RPMI8226 (cell line): ENCODE measurements at places on chromosomes 5 and 9.

- no peak for DNase-seq
Observed at GRCh38 chr5:179241175-179241574, 104.1 kb downstream of the ADAMTS2 start.

- DNase-seq = no peak
Observed at GRCh38 chr9:86531971-86532640, 177.9 kb upstream of the TUT7 start.

DNA sequence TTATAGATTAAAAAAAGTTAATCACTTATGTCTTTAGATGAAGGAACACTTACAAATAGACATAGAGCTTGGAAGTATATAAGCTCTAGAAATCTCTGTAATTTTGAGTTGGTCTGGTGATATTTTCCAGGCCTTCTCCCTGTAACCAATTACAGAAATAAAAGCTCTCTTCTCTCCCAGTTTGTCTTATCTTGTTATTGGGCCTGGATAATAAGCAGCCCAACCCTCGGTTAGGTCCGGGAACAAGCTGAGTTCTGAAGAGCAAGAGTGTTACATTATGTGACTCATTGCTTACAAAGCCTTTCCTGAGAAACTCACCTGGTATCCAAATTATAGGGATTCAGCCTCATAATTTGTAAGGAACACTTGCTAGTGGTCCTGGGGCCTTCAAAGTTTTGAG, 1146.2 kb downstream of the CDH9 start:
- DNase-seq = no peak

DNA sequence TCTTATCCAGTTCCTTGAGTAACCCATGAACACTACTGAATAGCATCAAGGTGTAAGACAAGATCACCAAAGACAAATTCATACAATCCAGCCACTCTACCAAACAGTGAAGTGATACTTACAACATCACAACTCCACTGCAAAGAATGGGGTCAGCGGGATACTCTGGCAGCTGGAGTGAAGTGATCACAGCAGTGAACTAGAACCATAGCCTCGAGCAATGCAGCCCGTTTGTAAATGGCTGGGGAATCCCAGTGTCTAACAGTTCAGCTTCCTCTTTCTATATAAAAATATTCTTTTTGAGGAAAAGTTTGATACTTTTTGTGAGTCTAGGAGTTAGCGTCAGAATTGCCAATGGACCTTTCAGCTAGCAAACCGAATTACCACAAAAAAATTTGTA, 515.2 kb downstream of the ZNF608 start:
- no peak for DNase-seq

DNA sequence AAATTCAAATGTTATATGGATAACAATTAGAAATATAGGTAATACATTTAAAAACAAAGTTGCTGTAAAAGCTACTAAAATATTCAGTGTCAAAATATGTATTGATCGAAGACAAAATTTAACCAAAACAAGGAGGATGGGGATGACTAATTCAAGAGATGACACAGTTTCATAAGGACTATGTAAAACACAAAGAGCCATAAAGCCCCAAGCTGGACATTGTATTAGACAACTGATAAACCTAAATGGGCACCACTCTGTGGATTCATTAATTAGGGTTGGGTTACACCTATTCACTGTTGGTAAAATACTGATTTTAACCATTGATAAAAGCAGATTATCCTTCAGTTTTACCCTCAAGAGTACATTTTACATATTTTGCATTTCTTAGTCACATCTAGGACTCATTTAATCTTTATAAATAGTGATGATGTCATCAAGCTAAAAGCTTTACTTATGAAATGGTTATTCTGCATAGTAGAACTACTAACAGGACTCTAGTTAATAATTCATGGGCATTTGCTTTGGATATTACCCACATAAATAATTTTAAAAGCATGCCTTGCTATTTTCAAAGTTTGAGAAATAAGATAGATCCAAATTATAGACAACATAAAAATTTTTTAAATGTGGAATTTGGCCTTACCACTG, 13.7 kb downstream of the TUT7 start:
- DNase-seq = no peak

- no peak for DNase-seq
Observed at GRCh38 chr9:27755846-27756245, 182.6 kb upstream of the C9orf72 start.

DNA sequence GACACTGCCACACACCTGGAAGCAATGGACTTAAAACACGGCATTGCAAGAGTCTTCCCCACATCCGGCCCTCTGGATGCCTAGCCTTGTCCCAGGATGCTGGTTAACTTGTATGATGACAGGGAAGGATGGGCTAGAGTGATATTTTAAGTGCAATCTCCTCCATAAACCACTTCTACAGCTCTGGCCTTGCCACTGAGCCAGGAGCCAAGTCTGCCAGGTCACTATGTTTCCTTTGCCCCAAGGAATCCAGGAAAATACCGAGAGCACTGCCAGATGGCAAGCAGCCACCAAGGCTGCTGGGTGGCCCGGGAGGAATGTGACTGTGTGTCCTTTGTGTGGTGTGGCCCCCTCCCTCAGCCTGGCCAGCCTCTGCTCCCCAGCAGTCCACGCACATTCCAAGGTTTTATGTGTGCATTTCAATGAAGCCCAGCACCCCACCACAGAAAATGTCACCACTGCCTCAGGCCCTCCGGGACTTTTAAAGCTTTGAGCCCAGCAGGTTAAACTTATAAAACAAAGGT, 106.0 kb downstream of the FRMD3 start:
- peak; percentile 31 for DNase-seq

- no peak for DNase-seq
Observed at GRCh38 chr5:60997721-60998120, 52.7 kb downstream of the NDUFAF2 start.

DNA sequence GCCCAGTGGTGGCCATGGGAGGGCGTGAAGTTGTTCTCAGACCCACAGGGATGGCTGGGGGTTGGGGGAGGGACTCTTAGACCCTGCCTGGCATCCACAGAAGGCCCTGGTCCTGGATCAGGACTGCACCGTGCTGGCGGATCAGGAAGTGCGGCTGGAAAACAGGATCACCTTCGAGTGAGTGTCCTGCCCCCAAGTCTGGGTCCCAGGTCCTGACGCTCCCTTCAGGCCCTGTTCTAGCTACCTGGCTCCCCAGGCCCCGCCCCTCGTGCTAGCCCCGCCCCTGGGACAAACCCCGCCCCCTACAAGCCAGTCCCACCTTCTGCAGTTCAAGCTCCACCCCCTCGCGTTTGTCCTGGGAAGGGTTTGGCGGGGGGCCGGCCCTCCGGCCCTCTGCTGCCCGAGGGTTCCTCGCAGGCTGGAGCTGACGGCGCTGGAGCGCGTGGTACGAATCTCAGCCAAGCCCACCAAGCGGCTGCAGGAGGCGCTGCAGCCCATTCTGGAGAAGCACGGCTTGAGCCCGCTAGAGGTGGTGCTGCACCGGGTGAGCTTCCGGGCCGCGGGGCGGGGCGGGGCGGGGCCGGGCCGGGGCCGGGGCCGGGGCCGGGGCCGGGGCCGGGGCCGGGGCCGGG, 12.9 kb downstream of the RGS14 start:
- no peak for DNase-seq

- no peak for DNase-seq
Observed at GRCh38 chr5:92594031-92594430, 987.0 kb downstream of the NR2F1-AS1 start.

GRCh38 chr9:130298662-130299279, 33.2 kb downstream of the HMCN2 start:
- DNase-seq = peak; percentile 56

DNA sequence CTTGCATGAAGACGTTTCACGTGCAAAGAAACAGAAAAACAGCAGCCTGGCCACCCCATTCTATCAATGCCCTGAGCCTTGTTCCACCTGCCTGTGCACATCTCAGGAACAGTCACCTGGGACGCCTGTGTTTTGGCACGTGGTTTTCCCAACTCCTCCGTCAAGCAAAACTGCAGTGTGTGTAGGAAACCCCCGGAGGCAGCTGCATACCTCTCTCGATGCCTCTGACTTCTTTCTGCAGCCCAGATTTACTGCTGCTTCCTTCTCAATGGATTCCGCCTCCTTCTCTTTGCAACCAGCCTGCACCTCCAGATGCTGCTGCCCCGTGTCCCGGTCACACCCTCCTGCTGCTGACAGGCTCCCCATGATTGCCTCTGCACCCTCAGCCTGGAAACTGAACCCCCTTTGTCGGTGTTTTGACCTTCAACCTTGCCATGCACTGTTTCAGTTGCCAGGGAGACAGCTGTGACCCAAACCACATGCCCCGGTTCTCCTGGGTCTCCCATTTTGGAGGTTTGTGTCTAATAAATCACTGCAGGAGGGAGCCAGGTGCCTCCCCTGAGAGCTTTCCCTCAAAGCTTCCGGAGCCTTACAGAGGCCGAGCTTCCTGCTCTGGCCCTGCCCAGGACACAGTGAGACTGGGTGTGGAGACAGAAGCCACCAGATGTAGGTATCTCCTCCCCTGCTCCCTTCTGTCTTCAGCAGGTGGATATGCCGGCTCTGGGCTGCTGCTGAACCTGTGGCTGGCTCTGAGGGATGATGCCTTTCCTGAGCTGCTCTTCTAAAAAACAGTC, 395.5 kb upstream of the IRX1 start:
- peak; percentile 40 for DNase-seq

GRCh38 chr5:8750100-8750499, 795.8 kb downstream of the SEMA5A start:
- DNase-seq = no peak

DNA sequence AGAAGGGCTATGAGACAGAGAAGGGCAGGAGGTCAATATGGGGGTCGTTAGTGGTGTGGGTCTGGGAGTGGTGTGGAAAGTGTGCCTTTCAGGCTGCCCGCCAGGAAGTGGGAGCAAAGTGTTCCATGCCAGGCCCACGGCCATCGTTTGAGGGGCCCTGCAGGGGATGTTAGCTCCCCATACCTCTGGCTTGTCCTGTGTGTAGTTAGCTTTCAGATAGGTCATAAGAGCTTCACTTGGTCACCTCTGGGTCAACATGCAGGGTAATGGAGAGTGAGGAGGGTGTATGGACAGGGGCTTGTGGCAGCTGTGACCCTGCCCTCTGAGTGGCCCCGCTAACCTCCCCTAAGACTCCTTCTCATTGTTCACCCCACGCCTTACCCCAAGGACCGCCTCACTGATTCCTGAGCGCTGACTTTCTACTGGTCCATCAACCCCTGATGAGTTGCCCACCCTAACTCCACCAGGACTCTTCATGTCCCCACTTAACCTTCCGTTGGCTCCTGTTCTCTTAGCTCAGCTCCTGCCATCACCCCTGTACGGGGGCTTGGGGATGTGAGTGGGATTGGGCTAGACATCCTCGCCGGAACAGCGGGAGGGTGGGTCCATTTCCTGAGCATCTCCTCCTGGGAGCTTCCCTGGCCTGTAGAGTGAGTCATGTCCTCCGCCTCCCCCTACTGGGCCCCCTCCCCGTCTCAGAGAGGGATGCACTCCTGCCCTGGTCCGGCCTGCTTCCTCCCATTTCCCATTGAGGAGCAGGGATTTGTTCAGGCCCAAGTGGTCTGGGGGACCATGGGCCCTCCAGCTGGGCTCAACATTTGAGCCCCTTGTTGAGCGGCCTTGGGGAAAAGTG, 125.7 kb downstream of the FGF18 start:
- DNase-seq = no peak

DNA sequence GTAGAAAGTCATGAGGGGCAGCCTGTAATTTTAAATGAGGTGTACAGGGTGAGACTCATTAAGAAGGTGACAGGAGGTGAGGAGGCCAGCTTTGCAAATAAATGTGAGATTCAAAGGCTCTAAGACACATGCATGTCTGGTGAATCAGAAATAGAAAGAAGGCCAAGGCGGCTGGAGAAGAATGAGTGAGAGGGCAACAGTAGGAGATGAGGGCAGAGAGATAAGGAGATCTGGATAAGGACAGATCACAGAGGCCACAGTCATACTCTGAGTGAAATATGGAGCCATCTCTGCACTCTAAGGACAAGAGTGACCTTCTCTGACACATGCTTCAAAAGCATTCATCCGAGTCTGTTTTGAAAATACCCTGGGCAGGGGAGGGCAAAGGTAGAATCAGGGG, 90.7 kb downstream of the RAD23B start:
- DNase-seq = no peak

GRCh38 chr9:36092509-36093215, 43.9 kb upstream of the GLIPR2 start:
- peak; percentile 57 for DNase-seq

DNA sequence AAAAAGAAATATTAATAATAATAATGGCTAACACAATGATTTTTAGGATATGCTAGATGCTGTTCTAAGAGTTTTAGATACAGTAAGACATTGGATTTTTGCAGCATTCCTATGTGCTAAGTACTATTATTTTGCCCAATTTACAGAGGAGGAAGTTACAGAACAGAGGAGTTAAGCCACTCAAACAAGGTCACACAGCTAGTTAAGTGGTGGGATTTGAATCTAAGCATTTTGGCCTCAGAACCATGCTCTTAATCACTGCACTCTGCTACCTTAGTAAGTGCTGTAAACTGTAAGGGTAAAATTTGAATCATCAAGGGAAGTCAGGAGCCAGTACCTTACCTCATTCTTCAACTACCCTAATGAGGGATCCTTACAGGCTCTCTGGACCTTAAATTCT, 25.4 kb downstream of the RPS23 start:
- no peak for DNase-seq

GRCh38 chr5:160439205-160439600, 17.5 kb downstream of the PTTG1 start:
- peak; percentile 80 for DNase-seq

- DNase-seq = peak; percentile 85
Observed at GRCh38 chr9:35756275-35757225, 2.5 kb upstream of the MSMP start.

- no peak for DNase-seq
Observed at GRCh38 chr9:20200991-20201431, 412.2 kb upstream of the SLC24A2 start.

DNA sequence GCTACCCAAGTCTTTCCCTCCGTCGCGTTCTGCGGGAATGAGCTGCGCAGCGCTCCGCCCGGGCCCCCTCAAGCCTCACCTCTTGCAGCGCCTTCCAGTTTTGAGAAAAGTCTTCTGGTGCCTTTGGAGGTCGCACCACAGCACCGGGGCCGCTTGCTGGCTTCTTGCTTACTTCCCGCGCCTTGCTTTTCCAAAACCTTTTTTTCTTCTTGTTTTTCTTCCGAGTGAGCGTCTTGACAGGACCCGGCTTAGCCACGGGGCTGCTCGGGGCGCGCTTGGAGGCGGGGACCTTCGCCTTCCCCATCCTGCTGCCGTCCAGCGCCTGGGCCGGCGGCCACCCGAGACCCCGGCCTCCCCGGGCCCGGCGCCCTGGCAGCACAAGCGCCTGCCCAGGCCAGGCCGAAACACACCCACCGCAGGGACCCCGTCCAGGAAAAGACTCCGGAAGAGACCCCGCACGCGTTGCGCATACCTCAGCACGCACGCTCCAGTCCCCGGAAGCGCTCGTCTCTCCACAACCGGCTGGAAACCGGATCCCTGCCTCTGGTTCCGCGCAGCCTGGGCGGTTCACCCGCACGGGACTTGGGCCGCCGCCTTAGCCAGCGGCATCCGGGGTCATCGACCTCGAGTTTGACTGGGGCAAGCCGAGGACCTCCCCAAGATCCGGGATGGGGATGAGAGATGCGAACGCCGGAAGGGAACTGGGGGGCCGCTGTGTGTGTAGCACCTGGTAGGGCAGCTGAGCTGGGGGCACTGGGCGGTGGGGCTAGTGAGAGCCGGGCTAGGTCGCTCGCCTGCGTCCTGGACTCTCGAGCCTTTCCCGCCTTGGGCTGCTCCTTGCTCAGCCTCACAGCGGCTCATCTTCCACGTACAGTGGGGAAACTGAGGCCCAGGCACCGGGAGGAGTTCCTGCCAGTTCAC, at the start of gene REXO4:
Gene REXO4 (minus strand): TSS at position 470 of the 921 bp plus-strand sequence. CDS start 166 bp downstream, at position 304.
- peak; percentile 93 for DNase-seq
